ENCODE measurements at places on chromosomes 4 and X.

DNA sequence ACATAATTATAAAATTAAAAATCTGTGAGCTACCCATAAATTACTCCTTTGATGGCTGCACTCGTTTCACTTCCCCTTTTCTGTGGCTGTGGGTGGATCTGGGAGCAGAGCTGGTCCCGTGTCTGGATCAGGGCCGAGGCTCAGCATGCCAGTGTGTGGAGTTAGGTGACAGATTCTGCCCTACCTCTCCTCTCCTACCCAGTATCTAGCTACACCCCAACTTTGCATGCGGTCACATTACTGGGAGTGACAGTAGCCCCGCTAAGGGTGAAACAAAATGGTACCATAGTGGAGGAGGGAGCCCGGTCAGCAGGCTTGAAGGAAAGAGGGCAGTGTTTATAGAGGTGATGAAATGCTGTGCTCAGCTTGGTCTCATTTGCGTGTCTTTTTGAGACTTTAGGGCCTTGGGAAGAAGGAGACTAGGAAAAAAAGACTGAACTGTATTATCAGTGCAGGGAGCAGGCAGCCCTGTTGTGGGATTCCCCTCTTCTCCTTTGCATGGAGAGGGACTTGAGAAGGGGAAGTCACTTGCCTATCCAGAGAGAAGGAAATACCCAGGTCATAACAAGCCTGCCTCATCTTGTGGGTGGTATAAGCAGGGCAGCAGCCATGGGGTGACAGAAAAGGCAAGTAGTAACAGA, 48.4 kb downstream of the ARHGAP10 start:
- DNase-seq = no peak

- DNase-seq = no peak
These were observed 257.1 kb downstream of the CAMK2D start for GRCh38 chr4:113504422-113504821.

DNA sequence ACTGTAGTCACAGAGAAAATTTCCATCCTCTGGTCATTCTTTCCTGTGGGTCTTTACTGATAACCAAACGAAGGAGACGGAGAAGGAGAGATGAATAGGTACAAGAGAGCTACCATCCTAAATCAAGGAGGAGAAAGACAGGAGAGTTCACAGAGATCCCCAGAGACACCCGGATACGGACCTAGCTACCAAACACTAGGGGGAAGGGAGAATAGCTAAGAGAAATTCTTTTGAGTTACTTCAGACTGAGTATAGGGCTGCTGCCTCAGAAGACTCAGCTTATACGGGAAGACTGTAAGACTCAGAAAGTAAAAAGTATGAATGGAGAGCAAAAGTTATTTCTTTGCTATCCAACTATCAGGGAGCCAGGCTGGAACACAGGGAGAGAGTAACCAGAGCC, 572.1 kb downstream of the C4orf33 start:
- no peak for DNase-seq

DNA sequence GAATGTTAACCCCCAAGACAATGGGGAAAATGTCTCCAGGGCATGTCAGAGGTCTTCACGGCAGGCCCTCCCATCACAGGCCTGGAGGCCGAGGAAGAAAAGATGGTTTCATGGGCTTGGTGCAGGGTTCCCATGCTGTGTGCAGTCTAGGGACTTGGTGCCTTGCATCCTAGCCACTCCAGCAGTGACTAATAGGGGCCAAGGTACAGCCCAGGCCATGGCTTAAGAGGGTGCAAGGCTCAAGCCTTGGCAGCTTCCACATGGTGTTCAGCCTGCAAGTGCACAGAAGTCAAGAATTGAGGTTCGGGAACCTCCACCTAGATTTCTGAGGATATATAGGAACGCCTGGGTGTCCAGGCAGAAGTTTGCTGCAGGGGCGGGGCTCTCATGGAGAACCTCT, 50.6 kb downstream of the BMP3 start:
- DNase-seq = no peak

DNA sequence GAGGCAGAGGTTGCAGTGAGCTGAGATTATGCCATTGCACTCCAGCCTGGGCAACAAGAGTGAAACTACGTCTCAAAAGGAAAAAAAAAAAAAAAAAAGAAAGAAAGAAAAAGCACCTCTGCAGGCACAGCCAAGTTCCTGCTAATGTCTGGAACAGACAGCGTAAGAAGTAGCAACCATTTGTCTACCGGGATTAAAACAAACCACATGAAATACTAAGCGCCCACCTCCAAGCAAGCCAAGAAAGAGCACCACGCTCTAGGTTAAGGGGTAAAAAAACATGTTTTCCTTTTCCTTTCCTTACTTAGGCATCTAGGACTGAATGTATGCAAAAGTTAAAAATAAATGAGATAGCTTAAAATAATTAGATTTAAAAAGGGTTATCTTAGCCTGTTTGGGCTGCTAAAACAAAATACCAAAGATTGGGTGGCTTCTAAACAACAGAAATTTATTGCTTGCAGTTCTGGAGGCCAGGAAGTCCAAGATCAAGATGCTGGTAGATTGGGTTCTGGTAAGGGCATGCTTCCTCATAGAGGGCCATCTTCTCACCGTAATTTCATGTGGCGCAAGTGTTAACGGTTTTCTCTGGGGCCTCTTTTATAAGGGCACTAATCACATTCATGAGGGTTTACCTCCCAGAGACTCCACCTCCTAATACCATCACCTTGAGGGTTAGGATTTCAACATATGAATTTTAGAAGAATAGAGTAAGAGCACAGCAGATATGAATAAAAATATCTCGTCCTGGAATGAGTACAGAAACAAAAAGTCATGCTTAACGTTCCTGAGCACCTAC, 12.3 kb downstream of the GPC4 start:
- DNase-seq = no peak

DNA sequence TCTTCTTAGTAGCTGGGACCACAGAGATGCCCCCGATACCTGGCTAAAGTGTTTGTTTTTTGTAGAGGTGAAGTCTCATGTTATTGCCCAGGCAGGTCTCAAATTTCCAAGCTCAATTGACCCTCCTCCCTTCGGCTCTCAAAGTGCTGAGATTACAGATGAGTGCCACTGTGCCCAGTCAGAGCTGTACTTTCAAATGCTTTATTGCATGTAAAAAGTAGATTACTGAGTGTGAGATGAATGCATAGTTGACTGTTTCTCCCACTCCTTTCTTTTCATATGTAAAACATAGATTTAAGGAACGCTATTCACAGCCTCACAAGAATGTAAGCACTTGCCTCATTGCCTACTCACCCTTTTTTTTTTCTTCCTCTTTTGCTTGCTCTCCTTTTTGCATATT, 984.4 kb upstream of the PABPC4L start:
- no peak for DNase-seq

DNA sequence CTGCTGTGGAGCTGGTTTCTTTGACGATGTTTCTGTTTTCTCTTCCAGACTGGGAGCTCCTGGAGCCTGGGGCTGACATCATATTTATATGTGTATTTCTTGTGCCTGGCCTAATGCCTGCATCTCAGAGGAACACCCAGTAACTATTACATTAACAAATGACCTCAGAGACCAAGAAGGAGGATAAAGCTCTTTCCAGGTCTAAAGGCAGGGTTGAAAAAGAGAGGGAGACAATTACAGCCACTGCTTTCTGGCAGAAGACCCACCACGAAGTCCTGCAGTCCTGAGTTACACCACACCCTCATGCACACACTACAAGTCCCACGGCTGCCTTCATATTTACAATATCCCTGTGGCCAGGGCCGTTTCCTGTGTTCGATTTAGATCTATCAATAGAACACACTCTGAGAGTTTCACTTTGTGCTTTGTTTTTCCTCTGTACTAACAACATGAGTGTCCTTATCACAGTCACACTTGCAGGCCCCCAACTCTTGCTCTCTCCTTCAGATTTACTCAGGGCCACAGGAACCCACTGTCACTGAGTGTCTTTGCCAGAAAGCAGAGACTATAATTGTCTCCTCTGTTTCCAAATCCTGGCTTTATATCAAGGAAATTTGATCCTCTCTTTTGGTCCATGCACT, 535.5 kb downstream of the MID1IP1 start:
- DNase-seq = peak; percentile 71

DNA sequence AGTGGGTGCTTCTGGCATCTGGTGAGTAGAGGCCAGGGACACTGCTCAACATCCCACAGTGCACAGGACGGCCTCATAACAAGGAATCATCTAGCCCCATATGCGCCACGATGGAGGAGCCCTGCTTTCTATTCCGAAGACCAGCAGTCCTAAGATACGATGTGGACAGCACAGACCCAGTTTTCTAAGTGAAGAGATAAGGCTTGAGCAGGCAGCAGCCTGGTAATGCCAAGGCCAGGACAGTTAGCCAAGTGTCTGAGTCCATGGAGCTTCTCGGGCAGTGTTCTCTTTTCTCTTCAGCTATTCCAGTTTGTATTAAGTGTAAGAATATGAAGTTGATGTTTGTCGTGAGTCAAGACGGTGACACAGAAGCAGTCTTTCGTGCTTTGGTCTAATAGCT, 112.7 kb downstream of the TBL1X start:
- DNase-seq = no peak

GRCh38 chr4:20122198-20122988, 129.3 kb upstream of the SLIT2 start:
- DNase-seq = no peak

DNA sequence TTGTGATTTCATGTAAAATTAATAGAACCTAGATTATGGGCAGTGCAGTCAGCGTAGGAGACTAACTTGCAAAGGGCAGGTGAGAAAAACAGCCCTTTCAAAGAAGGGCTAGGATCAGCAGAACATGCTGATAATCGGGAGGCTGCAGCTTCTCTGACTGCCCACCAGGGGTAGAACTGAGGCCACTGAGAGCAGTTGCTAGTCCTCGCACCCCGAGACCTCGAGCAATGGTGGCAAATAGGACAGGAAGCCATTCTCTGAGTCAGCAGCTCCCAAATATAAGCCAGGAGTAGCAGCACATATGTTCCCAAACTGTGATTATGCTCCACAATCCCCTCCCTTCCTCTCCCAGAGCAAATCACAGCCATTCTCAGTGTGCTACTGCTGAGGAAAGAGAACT, 186.5 kb downstream of the MSL3 start:
- DNase-seq = no peak

All from NCI-H1694 treated with DMSO at 0.1 percent for 48 hours (cell line).